ENCODE measurements at places on chromosomes 1 and 21.

DNA sequence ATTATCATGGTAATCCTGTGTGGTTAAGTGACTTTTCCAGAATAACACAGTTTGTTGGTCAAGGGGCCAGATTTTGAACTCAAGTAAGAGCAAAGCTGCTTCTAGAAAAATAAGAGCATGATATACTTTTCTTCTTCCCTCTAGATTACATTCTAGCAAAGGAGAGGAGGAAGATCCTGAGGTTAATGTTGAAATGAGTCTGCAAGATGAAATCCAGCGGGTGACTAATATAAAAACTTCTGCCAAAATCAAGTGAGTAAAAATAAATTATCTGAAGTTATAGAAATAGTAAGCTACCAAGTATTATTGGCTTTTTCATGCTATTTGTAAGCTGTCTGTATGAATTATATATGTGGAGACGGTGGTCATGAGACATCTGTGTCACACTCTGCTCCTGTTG is 12.8 kb downstream of the WDR3 start:
- no peak for DNase-seq

- no peak for DNase-seq
Observed at GRCh38 chr1:19091196-19091953, 118.7 kb downstream of the UBR4 start.

DNA sequence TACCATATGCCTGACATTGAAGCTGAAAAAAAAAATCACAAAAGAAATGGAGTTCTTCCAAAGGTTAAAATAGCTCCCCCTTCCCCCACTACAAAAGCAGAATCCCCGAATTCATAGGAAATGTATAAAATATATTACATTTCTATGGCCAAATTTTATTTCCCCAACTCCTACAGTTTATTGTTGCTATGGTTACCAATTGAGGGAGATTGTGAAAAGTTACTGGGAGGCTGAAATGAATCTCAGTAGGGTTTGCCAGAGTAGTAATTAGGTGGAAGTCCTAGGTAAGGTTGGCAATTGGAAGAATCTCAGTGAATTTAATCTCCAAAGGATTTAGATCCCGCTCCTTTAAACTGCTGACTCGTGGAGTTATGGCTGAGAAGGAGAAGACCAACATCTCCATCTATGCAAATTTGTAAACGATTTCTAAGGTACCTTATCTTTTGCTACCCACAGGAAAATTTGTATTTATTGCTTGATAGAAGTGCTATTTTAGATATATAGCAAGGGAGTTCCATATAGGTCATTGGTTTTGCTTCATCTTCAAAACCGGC is 282.1 kb downstream of the BACH1 start:
- no peak for DNase-seq

- no peak for DNase-seq
Observed at GRCh38 chr1:85343612-85344255, 67.3 kb upstream of the BCL10 start.

DNA sequence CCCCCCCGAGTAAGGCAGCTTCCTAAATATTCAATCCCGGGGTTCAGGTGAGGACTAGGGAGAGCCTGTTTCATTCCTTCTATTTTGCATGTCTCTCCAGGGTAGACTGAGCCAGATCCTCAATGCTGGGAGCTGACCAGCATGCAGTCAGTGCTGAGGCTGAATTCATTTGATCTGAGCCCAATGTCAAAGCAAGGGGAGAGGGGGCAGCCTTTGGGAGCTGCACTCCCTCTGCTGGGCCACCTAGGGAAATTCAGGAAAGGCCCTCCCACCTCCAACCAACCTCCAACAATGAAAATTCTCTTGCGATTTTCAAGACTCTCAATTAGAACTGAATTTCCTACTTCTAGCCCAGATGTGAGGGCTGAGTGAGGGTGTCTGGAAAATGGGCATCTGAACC is 371.2 kb downstream of the NPHP4 start:
- peak; percentile 21 for DNase-seq

GRCh38 chr21:28688381-28688780 is 304.3 kb downstream of the LTN1 start:
- DNase-seq, result no peak

DNA sequence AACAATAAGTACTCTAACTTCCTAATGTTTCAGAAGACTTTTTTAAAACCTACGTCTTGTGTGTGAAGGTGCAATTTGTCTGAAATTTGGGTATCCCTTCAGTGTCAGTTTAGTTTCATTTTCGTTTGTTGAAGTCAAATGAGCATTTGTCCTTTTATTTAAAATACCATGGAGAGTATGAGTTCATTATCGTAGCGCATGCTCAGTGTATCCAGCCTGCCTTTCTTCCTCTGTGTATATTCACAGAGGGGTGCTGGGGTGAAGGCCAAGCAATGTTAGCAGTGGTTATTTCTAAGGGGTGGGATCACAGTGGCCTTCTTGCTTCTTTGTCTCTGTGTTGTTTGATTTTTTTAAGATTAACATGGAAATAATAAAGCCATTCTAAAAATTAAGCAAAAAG is 43.2 kb downstream of the CNN3 start:
- DNase-seq, result no peak

GRCh38 chr1:189682591-189682990 is 795.1 kb downstream of the BRINP3 start:
- no peak for DNase-seq

GRCh38 chr1:15430787-15431570 is 7.3 kb upstream of the CTRC start:
- peak; percentile 93 for DNase-seq

DNA sequence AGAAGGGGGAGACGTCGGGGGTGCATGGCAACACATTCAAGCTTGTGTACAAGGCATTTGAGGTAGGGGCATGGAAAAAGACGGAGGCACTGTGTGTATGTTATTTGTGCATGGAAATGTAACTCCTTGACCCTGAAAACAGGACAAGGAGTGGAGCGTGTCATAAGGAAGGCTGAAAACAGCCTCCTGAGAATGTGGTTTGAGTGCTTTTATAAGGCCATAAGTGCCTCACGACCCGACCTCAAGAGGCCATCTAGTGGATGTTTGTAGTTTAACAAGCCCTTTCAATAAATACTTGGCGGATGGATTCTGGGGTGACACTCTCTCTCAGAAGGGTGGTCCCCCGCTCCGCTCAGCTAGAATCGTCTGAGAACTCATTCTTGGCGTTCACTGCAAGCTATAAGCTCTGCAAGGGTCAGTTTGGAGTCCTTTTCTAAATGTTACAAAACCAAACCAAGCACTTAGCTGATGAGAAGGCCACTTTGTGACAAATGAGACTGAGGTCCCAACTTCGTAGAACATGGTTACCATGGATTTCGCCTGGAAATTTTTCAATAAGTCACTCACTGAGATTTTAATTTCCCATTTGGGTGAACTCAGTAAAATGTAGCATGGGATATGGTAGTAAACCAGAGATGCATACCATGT is 38.8 kb upstream of the CLCA4 start:
- DNase-seq, result peak; percentile 24

- no peak for DNase-seq
Observed at GRCh38 chr1:64828829-64829228, 84.0 kb downstream of the RAVER2 start.

- DNase-seq, result no peak
Observed at GRCh38 chr1:198086051-198086745, 70.6 kb upstream of the NEK7 start.

DNA sequence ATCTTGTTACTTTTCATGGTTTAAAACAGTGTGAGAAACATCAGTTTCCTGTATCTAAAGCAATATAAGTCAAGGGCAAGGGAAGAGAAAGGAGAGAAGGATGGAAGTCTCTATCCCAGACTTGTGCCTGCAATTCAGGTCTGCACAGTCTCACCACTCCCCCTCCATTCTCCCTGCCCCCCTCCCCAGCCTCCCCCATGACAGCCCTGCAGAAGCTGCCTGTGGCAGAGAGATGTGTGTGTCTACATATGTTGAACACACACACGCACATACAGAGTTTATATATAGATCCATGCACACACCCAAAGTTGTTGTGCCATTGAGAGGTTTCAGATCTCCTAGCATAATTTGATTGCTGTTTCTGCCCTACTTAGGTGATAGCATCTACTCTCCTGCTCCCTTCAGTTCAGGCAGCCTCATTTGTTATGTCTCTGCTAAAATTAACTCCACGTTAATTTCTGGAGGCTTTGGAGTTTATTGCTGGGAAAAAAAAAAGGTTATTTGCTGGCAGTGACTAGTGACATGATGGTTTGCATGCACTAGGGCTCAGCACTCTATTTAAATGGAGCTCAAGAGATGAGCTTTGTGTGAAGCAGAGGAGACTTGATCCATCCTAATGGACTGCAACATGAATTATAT is 124.9 kb upstream of the SMYD2 start:
- DNase-seq, result no peak

GRCh38 chr21:41973427-41973831 is 19.6 kb upstream of the C2CD2 start:
- DNase-seq, result no peak

GRCh38 chr1:222618880-222619596 is 1.1 kb downstream of the MIA3 start:
- DNase-seq, result peak; percentile 29
